ENCODE measurements at places on chromosomes 6 and 20. TPM values are rescaled to one million over a fixed set of nuclear protein-coding genes. Genes with fewer than 3 reads are reported as not detected.

DNA sequence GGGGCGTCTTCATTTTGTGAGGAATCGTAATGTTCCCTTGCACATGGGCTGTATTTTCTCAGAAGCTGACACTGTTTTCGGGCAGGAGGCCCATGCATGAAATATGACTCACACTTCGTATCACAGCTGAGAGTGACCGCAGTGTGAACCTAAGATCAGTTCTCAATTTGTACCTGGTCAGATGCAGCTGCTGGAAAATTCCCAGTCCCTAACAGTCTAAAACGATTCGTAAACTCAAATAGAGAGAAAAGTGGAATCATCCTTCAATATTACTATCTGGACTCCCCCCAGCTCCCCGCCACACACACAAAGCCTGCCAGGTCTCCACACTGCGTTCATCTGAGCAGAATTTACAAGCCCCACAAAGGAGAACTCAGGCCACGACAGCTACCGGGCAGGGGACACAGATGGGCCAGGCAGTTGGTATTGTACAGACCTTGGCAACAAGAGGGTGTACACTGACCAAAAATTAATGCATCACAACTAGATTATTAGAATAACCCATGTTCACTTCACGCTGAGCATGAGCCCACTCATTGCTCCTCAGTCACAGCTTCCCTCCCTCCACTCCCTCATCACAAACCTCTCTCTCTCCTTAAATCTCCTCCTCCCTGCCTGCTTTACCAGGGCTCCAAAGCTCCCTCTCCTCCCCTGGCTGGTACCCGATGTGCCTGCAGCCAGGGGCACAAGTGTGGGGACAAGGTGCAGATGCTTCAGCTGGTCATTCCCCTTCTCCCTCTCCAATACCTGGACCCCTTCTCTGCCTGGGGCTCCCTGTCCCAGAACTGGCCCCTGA lies 488.4 kb downstream of the PREX1 start:
- no peak for DNase-seq

Gene ALDH8A1
- 1.0 TPM for total RNA-seq

GRCh38 chr6:157089258-157089657 lies 234.1 kb downstream of the TMEM242 start:
- DNase-seq: no peak

GRCh38 chr6:170062915-170063241 lies 228.0 kb downstream of the DLL1 start:
- no peak for DNase-seq

Gene FLRT3
- 33.2 TPM for total RNA-seq

- peak; percentile 7 for DNase-seq
Measured at GRCh38 chr6:160137130-160137988, 15.7 kb downstream of the SLC22A1 start.

Gene HLA-DPA1
- total RNA-seq: 185 TPM

DNA sequence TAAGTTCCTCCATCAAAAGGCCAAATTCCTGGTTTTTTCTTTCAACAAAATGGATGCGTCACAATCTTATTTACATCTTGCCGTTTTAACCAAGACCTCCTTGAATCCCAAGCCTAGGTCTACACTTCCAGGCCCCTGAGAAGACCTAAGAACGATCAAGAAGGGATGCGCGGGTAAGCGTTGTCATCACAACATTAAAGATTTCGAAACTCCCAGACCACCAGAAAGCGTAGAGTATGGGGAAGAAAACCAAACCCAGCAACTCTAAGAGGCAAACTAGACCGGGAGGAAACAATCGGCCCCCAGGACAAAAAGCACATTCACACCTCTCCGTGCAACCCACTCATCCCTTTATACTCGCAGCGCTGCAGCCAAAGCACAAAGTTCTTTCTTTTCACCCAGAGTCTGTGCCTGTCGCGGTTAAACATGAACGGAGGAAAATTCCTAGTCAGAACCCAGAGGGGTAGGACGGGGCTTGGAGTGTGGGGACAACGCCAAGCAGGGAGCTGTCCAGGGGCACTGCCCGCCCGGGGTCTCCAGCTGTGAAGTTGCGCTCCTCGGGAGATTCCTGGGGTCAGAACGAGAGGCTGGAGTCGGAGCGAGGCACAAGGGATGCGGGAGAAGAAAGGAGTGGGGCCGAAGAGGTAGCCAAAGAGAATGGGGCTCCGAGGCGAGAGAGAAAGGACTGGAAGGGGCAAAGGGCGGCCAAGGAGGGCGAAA lies 725 bp downstream of the OSER1 start:
- DNase-seq: no peak

GRCh38 chr6:2695454-2696095 lies 55.1 kb downstream of the MYLK4 start:
- DNase-seq: no peak

Gene NNAT
- 6.3 TPM for total RNA-seq

- no peak for DNase-seq
Measured at GRCh38 chr20:41617059-41617901, 897 bp downstream of the CHD6 start.

GRCh38 chr6:85673198-85674139 lies 30.8 kb upstream of the SYNCRIP start:
- no peak for DNase-seq

Gene IPCEF1
- 3.3 TPM for total RNA-seq

GRCh38 chr6:2007165-2007564 lies 238.2 kb downstream of the GMDS start:
- DNase-seq: no peak

DNA sequence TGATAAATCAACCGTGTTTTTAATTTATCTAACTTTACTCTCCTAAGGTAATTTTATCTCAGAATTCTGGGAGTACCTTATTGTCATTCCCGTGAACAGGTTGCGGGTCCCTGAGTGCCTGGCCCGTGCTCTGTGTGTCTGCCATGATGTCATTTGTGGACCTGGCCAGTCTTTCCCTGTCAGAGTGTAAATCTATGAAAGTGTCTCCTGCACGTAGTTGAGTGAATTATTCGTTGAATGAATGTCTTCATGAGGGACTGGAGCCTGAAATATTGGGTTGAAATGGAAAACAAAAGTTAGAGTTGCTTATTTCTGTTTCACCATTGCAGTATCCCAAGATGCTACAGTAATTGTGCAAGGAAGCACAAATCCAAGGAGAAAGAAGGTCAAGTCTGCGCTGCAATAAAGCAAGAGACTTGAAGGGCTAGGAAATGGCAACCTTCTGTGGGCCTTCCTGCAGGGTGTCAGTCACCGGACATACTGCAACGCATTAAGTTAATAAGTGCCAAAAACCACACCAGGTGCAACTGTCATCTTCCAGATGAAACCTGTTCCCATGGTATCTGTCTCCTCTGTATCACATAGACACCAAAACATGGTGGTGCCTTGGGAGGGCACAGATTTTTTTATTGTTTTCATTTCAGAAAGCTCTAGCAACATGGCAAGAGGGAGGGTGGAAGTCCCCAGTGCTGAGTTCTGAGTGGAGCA lies 135.5 kb downstream of the ZDHHC14 start:
- DNase-seq: no peak

Data from mucosa of gallbladder (tissue), 1 donor.